ENCODE measurements at places on chromosomes 6 and 20.

DNA sequence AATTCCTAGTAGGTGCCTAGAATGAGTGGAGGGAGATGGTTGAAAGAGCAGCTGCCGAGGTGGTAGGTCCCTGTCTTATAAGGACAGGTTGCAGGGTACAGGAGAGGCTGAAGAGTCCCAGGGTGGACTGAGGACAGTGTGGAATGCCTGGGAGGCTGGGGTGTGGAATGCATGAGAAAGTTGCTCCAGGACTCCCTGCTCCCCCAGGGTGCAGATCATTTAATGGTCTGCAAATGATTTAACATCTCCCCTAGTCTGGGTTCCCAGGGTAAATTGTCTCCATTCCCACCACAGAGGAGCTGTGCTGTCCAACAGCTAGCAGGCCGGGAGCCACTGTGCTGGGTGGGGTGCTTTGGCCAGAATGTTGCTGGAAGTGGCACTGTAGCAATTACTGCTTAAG is 76.0 kb downstream of the CD83 start:
- no peaks in the 10 kb centered on the region for H3K27me3 ChIP-seq
- no peak overlapping the region for H3K27ac ChIP-seq
- no peaks in the 10 kb centered on the region for H3K4me1 ChIP-seq
- no peaks in the 10 kb centered on the region for H3K36me3 ChIP-seq
- no peak overlapping the region for H3K4me3 ChIP-seq

DNA sequence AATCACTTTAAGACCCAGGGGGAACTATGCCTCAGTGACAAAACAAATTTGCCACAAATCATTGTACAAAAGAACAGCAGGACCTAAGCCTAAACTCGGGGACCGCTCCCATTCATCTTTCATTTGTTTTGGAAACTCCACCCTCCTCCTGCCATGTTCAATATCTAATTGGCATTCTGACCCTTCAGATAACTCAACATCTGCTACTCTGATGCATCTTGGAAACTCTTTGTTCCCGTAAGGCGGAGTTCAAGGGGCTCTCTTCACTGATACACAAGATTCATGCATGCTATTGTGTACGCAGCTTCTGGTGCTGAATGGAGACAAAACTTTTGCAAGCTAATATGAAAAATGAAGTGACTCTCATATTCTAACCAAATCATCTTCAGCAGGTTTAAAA is 187.6 kb downstream of the ZFP64 start:
- H3K27me3 ChIP-seq = no peaks in the 10 kb centered on the region
- no peaks in the 10 kb centered on the region for H3K4me1 ChIP-seq
- H3K36me3 ChIP-seq = no peaks in the 10 kb centered on the region
- no peak overlapping the region for H3K4me3 ChIP-seq
- no peak for DNase-seq
- no peak overlapping the region for H3K27ac ChIP-seq

DNA sequence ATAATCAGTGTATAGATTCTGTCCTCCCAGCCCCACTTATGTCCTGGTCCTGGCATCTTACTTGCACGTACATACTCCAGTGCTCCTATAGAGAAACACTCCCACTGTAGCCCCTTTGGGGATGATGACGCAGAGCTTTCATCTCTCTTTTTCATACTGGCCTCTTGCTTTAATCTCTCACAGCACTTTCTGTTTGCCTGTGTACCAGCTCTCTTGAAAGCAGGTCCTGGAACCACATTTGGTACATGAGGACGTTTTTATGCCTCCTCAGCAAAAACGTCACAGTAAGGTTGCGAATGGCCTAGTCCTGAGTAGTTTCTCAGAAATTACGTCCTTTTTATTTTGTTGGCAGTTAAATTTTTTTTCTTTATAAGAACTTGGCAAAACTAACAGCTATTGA is 10.8 kb downstream of the L3MBTL3 start:
- DNase-seq = no peak
- H3K4me1 ChIP-seq = no peaks in the 10 kb centered on the region
- no peak overlapping the region for H3K27ac ChIP-seq
- no peaks in the 10 kb centered on the region for H3K36me3 ChIP-seq
- no peaks in the 10 kb centered on the region for H3K27me3 ChIP-seq
- no peak overlapping the region for H3K4me3 ChIP-seq

DNA sequence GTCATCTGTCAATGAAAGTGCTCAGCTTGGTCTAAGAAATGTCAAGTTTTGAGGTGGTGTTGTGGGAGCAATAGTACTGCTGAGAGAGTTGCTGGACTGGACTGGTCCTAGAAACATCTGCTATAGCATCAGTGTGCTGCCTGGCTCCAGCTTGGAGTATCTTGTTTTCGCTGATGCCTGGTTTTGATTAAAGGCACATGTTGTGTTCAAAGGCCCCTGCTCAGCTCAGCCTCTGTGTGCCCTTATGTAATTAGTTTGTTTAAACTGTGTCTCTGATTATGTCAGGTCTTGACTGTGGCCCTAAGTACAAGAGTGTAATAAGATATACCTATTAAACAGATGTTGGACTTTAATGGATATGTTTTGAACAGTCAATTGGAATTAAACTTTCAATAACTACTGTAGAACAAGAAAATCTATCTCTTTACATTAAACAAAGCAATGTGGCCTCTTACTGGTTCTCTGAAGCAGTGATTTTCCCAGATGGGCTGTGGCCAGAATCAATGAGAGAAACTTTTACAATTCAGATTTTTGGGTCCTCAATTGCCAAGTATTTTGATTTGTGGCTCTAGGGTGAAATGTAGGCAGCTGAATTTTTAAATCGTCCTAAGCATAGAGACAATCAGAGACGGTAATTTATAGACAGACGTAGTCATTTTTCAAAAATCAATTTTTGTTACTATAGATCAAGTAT is 668.2 kb downstream of the DHX35 start:
- no peaks in the 10 kb centered on the region for H3K4me1 ChIP-seq
- H3K4me3 ChIP-seq = no peak overlapping the region
- no peak overlapping the region for H3K27ac ChIP-seq

DNA sequence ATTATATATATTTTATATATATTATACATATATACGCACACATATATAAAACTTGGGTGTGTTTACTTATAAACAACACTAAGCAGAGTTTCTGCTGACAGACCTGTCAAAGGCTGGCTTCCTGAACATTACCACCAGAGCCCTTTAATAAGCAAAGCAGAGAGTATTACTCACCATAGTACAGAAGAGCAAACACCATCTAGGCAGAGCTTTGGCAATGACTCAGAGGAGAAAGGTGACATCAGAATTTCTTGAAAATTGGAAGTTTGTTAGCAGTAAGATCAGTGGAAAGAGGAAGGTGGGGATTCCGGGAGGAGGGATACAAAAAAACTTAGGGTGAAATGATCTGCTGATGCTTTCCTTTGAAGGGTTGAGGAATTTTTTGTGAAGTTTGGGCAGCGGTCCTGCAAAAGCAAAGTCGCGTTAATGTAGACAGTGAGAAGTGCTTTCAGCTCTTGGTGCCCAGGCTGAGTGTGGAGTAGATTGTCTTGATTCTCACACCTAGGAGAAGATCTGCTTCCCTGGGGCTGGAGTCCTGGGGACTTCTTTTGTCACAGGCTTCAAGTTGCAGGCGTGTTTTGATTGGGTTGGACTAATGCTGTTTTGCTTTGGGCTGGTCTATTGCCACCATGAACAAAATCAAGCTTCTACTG is 109.6 kb upstream of the BACH2 start:
- H3K4me1 ChIP-seq = peaks cover 11% of the 10 kb centered on the region
- no peak overlapping the region for H3K27ac ChIP-seq
- H3K36me3 ChIP-seq = no peaks in the 10 kb centered on the region
- H3K4me3 ChIP-seq = no peak overlapping the region

- peak overlapping the region; percentile 58 for H3K4me3 ChIP-seq
- H3K4me1 ChIP-seq = peaks cover 19% of the 10 kb centered on the region
- no peaks in the 10 kb centered on the region for H3K27me3 ChIP-seq
- DNase-seq = no peak
These were observed 1.1 kb downstream of the ZNF165 start for GRCh38 chr6:28081486-28081751.
